ENCODE measurements at places on chromosomes 2 and 18. TPM values are rescaled to one million over a fixed set of nuclear protein-coding genes. Genes with fewer than 3 reads are reported as not detected.

Gene CRIM1
- 75.8 TPM for total RNA-seq

Gene GREB1L
- total RNA-seq: 13.6 TPM

Gene FRZB
- 15.1 TPM for total RNA-seq

Gene TTN
- 8.4 TPM for total RNA-seq

Gene C2orf66
- total RNA-seq: not detected

Gene C18orf54
- total RNA-seq: 2.9 TPM

Gene SLC8A1
- total RNA-seq: 257 TPM

Gene IL1B
- total RNA-seq: not detected

Gene VWA3B
- total RNA-seq: not detected

Gene QPCT
- 4.4 TPM for total RNA-seq

Gene NT5DC4
- not detected for total RNA-seq

Gene HOXD13
- total RNA-seq: not detected

Gene FBXO41
- 1.5 TPM for total RNA-seq

Gene RFTN2
- 5.9 TPM for total RNA-seq

Gene FSIP2
- total RNA-seq: 1.9 TPM

Gene TTL
- 45.5 TPM for total RNA-seq

Gene BOLL
- not detected for total RNA-seq

Gene RGPD5
- total RNA-seq: 111 TPM

Gene CYBRD1
- total RNA-seq: 230 TPM

Gene PID1
- 35.3 TPM for total RNA-seq

Gene ABCB11
- not detected for total RNA-seq

Gene RAD51AP2
- 0.69 TPM for total RNA-seq

Gene TMEM37
- 3.7 TPM for total RNA-seq

Gene FSHR
- not detected for total RNA-seq

Gene TUBB6
- 222 TPM for total RNA-seq

Gene CNGA3
- total RNA-seq: not detected

Gene VIT
- total RNA-seq: 6.2 TPM

Gene C2orf72
- not detected for total RNA-seq

Gene TMX3
- total RNA-seq: 56.3 TPM

Gene SRD5A2
- 4.1 TPM for total RNA-seq

Gene RGPD4
- not detected for total RNA-seq

Gene AQP4
- total RNA-seq: 0.40 TPM

Gene STAT4
- total RNA-seq: 0.51 TPM

Gene HRH4
- total RNA-seq: not detected

Gene UCN
- total RNA-seq: 2.3 TPM

Gene CHRNA1
- not detected for total RNA-seq

Gene UGT1A8
- total RNA-seq: not detected

Gene GAD1
- total RNA-seq: not detected
